ENCODE measurements at places on chromosomes 3 and 15. TPM values are rescaled to one million over a fixed set of nuclear protein-coding genes. Genes with fewer than 3 reads are reported as not detected.
A peak's percentile ranks its signal among the peaks of the same experiment; 100 is the strongest.

DNA sequence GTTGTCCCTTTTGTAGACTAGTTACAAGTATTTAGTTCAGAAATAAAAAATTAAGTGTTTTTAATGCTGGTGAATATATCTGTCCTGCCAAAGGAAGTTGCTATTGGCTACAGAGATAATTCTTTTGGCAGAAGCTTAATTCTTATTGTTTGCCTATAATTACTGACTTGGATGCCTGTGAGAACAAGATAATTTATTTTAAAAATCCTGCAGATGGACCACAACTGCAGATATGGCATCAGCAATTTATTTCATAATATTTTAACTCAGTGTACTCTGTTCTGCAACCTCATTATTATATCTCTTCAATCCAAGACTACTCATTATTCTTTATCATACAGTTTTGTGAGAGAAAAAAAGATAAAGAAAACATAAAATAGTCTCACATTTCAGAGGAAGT, 789.8 kb downstream of the NAALADL2 start:
- DNase-seq, result no peak
- H3K36me3 ChIP-seq, result no peaks in the 10 kb centered on the region
- peaks cover 5% of the 10 kb centered on the region for H3K4me1 ChIP-seq
- no peaks in the 10 kb centered on the region for H3K27me3 ChIP-seq
- H3K27ac ChIP-seq, result no peak overlapping the region
- H3K4me3 ChIP-seq, result no peak overlapping the region

DNA sequence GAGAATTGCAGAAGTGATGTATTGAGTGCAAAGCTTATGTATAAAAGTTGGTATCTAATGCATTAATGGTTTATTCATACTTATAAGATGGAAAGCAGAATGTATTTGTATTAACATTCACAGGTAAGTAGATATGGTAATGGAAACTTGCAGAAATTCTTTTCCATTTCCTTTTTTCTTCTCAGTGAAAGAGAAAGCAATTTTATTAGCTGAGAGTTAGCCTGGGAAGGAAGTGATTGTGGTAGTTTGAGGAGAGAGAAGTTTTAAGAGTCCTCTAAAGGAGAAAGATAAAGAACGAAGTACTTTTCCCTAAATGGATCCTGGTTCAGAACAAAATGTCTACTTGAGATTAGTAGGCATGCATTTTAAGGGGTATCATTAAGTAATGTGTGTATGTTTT, 60.1 kb upstream of the OSTN start:
- DNase-seq, result no peak
- H3K27ac ChIP-seq, result no peak overlapping the region
- no peaks in the 10 kb centered on the region for H3K27me3 ChIP-seq
- H3K36me3 ChIP-seq, result no peaks in the 10 kb centered on the region
- no peak overlapping the region for H3K4me3 ChIP-seq

DNA sequence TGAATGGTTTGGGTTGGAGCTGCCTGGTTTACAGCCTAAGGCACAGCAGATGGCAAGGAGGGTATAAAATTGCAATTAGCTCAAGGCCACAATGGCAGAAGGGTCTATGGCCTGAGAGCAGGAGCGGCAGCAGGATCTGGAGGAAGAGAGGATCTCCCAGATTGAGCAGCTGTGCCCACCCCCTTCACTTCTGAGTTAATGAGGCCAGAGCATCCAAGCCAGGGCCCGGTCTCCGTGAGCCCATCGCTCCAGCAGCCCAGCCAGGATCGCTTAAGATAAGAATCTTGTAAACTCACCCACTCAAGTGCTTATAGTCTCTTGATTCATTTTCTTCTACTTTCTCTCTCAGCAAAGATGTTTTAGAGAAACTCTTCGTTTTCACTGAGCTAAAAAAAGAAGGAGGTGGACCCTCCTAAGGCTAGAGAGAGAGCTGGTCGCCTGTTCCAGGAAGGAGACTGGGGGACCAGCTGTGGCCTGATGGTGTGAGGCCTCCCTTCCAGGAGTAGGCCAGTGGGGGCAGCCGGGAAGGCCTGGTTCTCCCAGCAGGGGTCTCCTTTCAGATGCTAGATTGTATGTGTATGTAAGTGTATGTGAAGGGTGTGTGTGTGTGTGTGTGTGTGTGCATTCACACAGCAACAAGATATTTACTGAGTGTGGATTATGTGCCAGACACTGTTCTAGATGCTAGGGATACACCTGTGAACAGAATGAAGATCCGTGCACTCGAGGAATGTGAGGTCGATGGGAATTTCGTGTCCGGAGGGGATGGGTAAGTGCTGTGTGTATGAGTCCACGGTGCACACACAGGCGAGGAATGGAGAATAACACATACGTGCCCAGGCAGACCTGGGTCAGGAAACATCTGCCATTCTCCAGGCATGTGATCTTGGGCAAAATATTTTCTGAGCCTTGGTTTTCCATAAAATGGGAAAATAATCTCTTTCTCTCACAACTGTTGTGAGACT, 18.6 kb downstream of the MAGEF1 start:
- H3K36me3 ChIP-seq, result no peaks in the 10 kb centered on the region
- no peak for DNase-seq
- peak overlapping the region; percentile 88 for H3K27ac ChIP-seq
- no peaks in the 10 kb centered on the region for H3K27me3 ChIP-seq
- H3K4me1 ChIP-seq, result peaks cover 69% of the 10 kb centered on the region

GRCh38 chr15:93024293-93024692, 64.7 kb downstream of the RGMA start:
- H3K4me1 ChIP-seq, result no peaks in the 10 kb centered on the region
- DNase-seq, result no peak
- no peak overlapping the region for H3K4me3 ChIP-seq
- H3K27ac ChIP-seq, result no peak overlapping the region

- no peak overlapping the region for H3K4me3 ChIP-seq
- no peak for DNase-seq
- no peaks in the 10 kb centered on the region for H3K27me3 ChIP-seq
- H3K27ac ChIP-seq, result peak overlapping the region; percentile 44
Measured at GRCh38 chr15:64844576-64845145, 2.9 kb downstream of the PLEKHO2 start.

SCAMP5 gene
- 23.5 TPM for total RNA-seq

GRCh38 chr3:194548346-194549321, 61.8 kb upstream of the ATP13A3 start:
- H3K36me3 ChIP-seq, result peaks cover 3% of the 10 kb centered on the region
- H3K4me1 ChIP-seq, result peaks cover 2% of the 10 kb centered on the region
- H3K27me3 ChIP-seq, result peaks cover 2% of the 10 kb centered on the region
- H3K27ac ChIP-seq, result peak overlapping the region; percentile 7

GRCh38 chr3:112582244-112582874, 20.5 kb downstream of the SLC35A5 start:
- no peak overlapping the region for H3K27ac ChIP-seq
- H3K4me1 ChIP-seq, result no peaks in the 10 kb centered on the region
- no peak for DNase-seq
- H3K36me3 ChIP-seq, result peaks cover 10% of the 10 kb centered on the region
- H3K4me3 ChIP-seq, result no peak overlapping the region

- no peaks in the 10 kb centered on the region for H3K27me3 ChIP-seq
- H3K36me3 ChIP-seq, result peaks cover 7% of the 10 kb centered on the region
- H3K4me1 ChIP-seq, result peaks cover 23% of the 10 kb centered on the region
- H3K4me3 ChIP-seq, result no peak overlapping the region
Measured at GRCh38 chr3:157387708-157388435, 48.8 kb upstream of the PTX3 start.

UBXN7 gene
- total RNA-seq, result 110 TPM

GRCh38 chr3:67083277-67083676, 85.2 kb downstream of the KBTBD8 start:
- H3K27ac ChIP-seq, result no peak overlapping the region
- H3K4me3 ChIP-seq, result no peak overlapping the region
- H3K27me3 ChIP-seq, result no peaks in the 10 kb centered on the region
- H3K36me3 ChIP-seq, result peaks cover 8% of the 10 kb centered on the region

DNA sequence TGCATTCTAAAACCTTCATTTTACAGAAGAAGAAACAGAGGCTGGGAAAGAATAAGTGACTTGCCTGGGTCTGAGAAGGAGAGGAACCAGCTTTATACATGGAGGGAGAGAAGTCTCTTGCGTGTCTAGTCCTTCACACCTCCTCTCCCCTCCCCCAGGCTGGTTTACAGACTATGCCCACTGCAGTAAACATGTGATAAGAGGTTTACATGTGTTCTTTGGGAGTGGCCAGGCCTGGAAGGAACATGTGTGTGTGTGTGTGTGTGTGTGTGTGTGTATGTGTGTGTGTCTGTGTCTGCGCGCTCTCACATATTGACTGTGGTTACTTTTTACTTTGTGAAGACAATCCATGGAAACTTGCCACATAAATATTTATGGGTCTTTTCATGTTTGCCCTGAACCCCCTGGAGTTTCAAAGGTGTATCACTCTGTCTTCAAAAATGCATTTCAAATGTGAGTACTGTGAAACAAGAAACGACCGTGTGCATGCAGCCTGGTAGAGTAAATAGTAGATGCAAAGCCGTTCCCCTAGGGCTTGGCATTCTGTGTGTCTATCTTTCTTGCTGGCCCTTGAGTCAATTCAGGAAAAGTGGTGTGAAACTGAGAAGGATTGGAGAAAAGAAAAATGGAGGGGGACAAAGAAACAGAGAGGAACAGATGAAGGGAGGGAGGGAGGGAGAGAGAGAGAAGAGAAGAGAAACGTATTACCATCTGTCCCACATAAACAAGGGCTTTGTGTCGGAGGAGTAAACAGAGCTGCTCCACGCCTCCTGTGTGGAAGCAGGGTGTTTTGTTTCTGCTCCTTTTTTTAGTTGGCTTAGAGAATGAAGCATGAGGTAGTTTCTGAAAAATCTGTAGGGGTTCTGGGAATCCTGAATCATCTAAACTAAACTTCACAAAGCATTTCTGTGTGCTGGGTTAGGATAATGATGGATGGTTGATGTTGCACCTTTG, 51.7 kb downstream of the CLDN11 start:
- no peaks in the 10 kb centered on the region for H3K36me3 ChIP-seq
- H3K27me3 ChIP-seq, result no peaks in the 10 kb centered on the region
- H3K4me1 ChIP-seq, result peaks cover 91% of the 10 kb centered on the region
- H3K27ac ChIP-seq, result peak overlapping the region; percentile 94
- H3K4me3 ChIP-seq, result no peak overlapping the region

GRCh38 chr3:49279376-49279775, 2.3 kb upstream of the C3orf62 start:
- no peaks in the 10 kb centered on the region for H3K4me1 ChIP-seq
- DNase-seq, result no peak
- H3K36me3 ChIP-seq, result peaks cover 47% of the 10 kb centered on the region
- no peaks in the 10 kb centered on the region for H3K27me3 ChIP-seq
- no peak overlapping the region for H3K27ac ChIP-seq

SCAMP2 gene
- total RNA-seq, result 48.3 TPM

DNA sequence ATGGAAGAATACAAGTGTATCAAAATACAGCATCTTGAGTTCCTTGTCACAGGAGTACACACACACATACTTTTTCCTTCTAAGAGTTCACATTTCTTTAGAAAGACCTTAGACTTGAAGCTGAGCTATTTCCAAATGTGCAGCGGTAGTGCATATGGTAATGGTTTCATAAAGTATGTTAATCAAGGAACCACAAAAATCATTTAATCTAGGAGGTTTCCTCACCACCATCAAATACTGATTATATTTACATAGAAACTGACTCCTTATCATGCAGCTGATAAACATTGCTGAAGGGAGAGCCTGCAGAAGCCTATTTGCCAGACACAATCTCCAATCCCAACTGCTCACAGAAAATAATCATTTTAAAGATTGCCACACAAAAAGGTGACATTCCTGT, 40.0 kb upstream of the KBTBD8 start:
- DNase-seq, result no peak
- no peak overlapping the region for H3K4me3 ChIP-seq
- H3K27me3 ChIP-seq, result peaks cover 6% of the 10 kb centered on the region
- no peaks in the 10 kb centered on the region for H3K4me1 ChIP-seq
- H3K27ac ChIP-seq, result no peak overlapping the region
- H3K36me3 ChIP-seq, result no peaks in the 10 kb centered on the region

GRCh38 chr15:98650417-98651035, 2.2 kb downstream of the IGF1R start:
- no peak for DNase-seq
- H3K36me3 ChIP-seq, result no peaks in the 10 kb centered on the region
- peak overlapping the region; percentile 93 for H3K27ac ChIP-seq
- H3K4me1 ChIP-seq, result peaks cover 45% of the 10 kb centered on the region

DNA sequence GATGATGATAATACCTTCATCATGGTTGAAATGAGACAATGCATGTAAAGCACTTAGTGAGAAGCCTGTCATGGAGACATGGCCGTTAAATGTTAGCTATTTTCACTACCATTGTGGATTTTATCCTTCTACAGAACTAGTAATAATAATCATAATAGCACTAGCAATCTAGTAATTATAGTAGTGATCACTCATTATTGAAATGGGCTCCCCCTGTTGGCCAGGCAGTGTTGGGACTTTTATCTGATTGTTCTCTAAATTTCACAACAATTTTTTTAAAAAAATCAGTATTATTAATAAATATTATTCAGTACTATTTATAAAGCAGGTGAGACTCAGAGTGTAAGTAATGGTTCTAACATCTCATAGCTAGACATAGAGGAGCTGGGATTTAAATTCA, 396.3 kb downstream of the IL5RA start:
- H3K27ac ChIP-seq, result no peak overlapping the region
- DNase-seq, result no peak

P2RY1 gene
- 8.9 TPM for total RNA-seq

CHL1 gene
- not detected for total RNA-seq

- no peak overlapping the region for H3K4me3 ChIP-seq
- peaks cover 6% of the 10 kb centered on the region for H3K4me1 ChIP-seq
- no peaks in the 10 kb centered on the region for H3K36me3 ChIP-seq
Measured at GRCh38 chr3:127140501-127141460, 52.1 kb upstream of the PRR23E start.

GRCh38 chr3:191237047-191237882, 38.2 kb downstream of the OSTN start:
- peak overlapping the region; percentile 55 for H3K27ac ChIP-seq
- DNase-seq, result no peak
- no peaks in the 10 kb centered on the region for H3K36me3 ChIP-seq
- peaks cover 21% of the 10 kb centered on the region for H3K4me1 ChIP-seq
- no peak overlapping the region for H3K4me3 ChIP-seq

GRCh38 chr3:58824285-58824684, 157.7 kb upstream of the FAM3D start:
- no peaks in the 10 kb centered on the region for H3K36me3 ChIP-seq
- DNase-seq, result peak; percentile 65
- H3K4me1 ChIP-seq, result peaks cover 5% of the 10 kb centered on the region
- H3K27me3 ChIP-seq, result no peaks in the 10 kb centered on the region

NOP10 gene
- total RNA-seq, result 88.9 TPM

B3GALNT1 gene
- total RNA-seq, result 36.0 TPM

BBX gene
- 90.3 TPM for total RNA-seq

NR1I2 gene
- total RNA-seq, result 0.07 TPM

GRCh38 chr3:191236646-191237045, 37.6 kb downstream of the OSTN start:
- H3K4me3 ChIP-seq, result no peak overlapping the region
- peak overlapping the region; percentile 55 for H3K27ac ChIP-seq
- H3K4me1 ChIP-seq, result peaks cover 21% of the 10 kb centered on the region
- H3K36me3 ChIP-seq, result no peaks in the 10 kb centered on the region
- no peaks in the 10 kb centered on the region for H3K27me3 ChIP-seq
- no peak for DNase-seq

DNA sequence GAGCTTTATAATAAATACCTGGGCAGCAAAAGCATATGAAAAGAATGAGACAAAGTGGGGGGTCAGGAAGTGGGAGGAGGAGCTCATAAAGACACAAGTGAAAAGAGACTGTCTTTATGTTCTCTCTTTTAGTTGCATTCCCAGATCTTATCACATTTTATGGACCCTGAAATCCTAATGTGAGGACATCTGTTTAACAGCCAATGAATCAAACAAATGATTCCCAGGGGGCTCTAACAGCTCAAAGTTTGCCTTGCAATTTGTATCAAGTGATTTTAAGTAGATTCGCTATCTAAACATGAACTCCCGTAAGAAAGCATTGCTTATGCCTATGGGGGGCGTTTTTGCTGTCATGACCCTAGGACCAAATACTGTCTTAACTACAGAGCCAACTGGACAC, 332.3 kb upstream of the CNTN4 start:
- peaks cover 17% of the 10 kb centered on the region for H3K4me1 ChIP-seq
- H3K27me3 ChIP-seq, result peaks cover 36% of the 10 kb centered on the region
- H3K27ac ChIP-seq, result no peak overlapping the region
- no peaks in the 10 kb centered on the region for H3K36me3 ChIP-seq
- no peak for DNase-seq

Measured in mesothelial cell of epicardium (in vitro differentiated cells).